ENCODE measurements at places on chromosomes 1 and 21.

GRCh38 chr1:21244154-21244553, 46.1 kb downstream of the ECE1 start:
- no peak for DNase-seq

GRCh38 chr1:101356604-101357443, 120.0 kb downstream of the S1PR1 start:
- DNase-seq = no peak

- no peak for DNase-seq
These were observed 81.8 kb downstream of the CDC7 start for GRCh38 chr1:91582431-91582921.

DNA sequence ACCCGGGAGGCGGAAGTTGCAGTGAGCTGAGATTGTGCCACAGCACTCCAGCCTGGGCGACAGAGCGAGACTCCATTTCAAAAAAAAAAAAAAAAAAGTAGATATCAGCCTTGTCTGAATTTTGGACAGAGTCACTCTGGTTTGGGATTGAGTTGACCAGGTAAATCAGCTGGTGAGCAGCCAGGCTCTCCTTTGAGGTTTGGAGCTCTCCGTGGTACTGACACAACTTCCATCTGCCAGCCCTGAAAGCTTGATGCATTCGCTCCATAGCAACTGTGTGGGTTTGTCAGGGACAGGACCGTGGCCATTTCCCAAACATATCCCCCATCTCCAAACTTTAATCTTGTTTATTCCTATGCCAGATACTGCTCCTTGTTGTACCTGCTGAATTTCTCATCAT, 155.2 kb downstream of the DMRTA2 start:
- no peak for DNase-seq

GRCh38 chr1:150813028-150813707, 5.1 kb upstream of the CTSK start:
- DNase-seq = no peak

- no peak for DNase-seq
These were observed 2.7 kb downstream of the RGL1 start for GRCh38 chr1:183807549-183808168.

DNA sequence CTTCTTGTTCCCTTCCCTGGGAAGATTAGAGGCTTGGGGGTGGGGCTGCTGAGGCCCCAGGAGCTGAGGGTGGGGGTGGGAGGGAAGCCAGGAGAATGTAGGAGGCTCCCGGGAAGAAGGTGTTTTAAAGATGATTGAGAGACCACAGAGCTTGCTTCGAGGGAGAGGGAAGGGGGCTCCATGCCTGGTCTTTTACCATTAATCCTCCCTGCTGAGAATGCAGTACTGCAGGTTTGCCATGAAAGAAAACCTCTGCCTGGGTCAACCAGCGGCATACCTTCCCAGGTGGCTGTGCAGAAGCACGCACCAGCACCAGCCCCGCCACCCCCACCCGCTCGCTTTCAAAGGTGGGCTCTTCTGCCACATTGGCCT, 15.4 kb downstream of the ABCA4 start:
- no peak for DNase-seq

GRCh38 chr1:45015683-45016082, 3.6 kb downstream of the UROD start:
- DNase-seq = no peak

- DNase-seq = no peak
These were observed 3.6 kb downstream of the MAN1C1 start for GRCh38 chr1:25620211-25620610.

DNA sequence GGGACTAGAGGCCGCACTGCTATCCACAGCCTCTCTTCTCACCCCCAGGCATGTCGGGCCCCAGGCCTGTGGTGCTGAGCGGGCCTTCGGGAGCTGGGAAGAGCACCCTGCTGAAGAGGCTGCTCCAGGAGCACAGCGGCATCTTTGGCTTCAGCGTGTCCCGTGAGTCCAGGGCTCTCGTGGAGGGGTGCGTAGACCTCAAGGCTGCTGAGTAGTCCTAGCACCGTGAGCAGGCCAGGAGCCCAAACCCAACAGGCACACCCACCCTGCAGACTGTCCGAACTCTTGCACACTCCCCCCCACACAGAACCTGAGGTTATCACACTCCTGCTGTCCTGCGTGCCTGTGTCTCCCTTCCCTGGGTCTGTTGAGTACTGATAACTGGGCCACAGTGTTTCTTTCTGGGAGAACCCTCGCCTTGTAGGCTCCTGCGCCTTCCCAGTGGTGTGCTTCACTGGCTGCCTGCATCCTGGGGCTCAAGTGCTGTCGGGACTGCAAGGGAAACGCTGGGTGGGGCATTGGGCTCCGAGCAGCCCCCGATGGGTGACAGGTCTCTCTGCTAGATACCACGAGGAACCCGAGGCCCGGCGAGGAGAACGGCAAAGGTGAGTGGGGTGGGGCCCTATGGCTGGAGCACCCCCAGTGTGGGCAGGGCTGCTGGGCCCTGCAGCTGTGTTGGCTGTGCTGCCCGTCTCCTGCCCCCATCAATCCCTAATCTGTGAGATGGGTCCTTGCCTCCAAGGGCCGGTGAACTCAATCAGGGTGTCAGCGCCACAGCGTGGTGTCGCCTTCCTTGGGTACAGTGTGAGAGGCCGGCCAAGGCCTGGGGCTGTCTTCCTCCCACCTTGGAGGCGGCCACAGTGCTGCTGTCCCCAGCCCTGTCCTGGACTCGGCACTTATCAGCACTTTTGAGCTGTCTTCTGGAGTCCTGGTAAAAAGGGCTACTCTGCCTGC, 4.0 kb upstream of the GJC2 start:
- no peak for DNase-seq

GRCh38 chr1:44694863-44695478, 20.5 kb downstream of the ARMH1 start:
- DNase-seq = no peak

GRCh38 chr1:11925938-11926292, 312 bp downstream of the KIAA2013 start:
- peak; percentile 51 for DNase-seq

DNA sequence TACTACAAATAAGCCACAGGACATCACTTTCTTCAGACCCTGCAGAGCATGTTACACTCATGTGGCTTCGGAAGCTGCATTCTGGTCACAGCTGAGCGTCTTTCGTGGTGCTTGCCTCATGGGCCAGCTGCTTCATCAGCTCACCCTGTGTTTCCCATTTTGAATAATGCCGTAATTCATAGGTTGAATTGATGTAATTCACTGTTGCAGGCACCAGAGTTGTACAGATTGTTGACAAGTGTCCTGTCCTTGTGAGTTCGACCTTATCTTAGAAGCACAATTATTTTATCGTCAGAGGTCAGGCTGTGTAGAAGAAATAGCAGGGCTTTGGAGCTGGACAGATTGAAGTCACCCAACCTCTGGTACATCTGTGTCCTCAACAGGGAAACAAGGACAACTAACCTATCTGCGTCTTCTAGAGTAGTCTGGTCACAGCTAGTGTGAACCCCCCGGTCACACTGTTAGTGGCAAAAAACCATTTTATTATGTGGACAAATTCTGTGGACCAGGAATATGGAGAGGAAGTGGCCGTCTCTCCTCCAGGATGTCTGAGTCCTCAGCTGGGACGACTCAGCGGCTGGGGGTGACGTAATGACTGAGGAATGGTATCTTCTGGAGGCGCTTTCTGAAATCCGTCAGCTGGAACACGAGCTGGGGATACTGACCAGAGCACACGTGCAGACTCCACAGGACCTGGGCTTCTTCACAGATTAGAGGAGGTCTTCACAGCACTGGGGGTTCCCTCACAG, 17.8 kb downstream of the PKNOX1 start:
- no peak for DNase-seq

DNA sequence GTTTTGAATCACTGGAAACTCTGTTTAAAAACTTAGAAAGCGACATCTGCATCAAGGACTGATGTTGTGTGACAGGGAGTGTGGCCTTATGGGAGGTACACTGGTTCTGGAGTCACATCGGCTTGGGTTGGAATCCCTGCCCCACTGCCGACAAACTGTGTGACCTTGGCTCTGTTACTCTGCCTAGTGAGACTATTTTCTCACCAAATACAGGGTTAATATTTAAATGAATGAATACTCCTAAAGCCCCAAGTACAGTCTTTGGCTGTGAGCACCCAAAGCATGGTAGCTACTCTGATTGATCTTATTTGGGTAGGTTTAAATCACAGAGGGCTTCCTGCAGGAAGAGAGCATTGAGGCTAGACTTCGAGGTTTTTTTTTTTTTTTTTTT, 102.0 kb downstream of the ACTL8 start:
- DNase-seq = no peak

- DNase-seq = no peak
These were observed 372 bp downstream of the SLC25A44 start for GRCh38 chr1:156194300-156194652.

DNA sequence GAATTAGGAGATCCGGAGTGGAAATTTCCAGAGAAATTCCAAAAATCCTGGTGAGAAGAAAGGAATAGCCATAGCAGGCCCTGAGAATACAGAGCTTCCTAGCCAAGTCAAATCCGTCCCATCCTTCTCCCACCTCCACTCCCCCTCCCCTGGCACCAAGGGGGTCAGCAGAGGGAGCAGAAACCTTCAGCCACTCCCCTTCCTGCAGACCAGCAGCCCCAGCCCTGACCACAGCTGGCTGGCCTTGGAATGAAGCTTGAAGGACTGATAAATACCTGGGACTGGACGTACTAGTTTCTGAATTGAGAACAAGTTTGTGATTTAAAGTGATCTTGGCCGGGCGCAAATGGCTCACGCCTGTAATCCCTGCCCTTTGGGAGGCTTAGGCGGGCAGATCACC, 13.8 kb upstream of the RIPPLY3 start:
- no peak for DNase-seq

- no peak for DNase-seq
These were observed 68.7 kb downstream of the DNTTIP2 start for GRCh38 chr1:93810316-93810715.

DNA sequence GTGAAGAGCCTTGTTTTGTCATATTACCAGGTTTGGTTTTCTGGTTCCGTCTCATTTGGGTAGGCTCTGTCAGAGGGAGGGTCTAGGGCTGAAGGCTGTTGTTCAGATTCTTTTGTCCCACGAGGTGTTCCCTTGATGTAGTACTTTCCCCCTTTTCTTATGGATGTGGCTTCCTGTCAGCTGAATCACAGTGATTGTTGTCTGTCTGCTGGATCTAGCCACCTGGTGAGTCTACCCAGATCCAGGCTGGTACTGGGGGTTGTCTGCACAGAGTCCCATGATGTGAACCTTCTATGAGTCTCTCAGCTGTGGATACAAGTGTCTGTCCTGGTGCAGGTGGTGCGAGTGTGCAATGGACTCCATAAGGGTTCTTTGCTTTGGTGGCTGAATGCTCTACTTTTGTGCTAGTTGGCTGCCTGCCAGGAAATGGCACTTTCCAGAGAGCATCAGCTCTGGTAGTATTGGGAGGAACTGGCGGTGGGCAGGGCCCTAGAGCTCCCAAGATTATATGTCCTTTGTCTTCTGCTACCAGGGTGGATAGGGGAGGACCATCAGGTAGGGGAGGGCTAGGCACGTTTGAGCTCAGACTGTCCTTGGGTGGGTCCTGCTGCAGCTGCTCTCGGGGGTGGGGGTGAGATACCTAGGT, 246.0 kb downstream of the RYR2 start:
- DNase-seq = no peak

DNA sequence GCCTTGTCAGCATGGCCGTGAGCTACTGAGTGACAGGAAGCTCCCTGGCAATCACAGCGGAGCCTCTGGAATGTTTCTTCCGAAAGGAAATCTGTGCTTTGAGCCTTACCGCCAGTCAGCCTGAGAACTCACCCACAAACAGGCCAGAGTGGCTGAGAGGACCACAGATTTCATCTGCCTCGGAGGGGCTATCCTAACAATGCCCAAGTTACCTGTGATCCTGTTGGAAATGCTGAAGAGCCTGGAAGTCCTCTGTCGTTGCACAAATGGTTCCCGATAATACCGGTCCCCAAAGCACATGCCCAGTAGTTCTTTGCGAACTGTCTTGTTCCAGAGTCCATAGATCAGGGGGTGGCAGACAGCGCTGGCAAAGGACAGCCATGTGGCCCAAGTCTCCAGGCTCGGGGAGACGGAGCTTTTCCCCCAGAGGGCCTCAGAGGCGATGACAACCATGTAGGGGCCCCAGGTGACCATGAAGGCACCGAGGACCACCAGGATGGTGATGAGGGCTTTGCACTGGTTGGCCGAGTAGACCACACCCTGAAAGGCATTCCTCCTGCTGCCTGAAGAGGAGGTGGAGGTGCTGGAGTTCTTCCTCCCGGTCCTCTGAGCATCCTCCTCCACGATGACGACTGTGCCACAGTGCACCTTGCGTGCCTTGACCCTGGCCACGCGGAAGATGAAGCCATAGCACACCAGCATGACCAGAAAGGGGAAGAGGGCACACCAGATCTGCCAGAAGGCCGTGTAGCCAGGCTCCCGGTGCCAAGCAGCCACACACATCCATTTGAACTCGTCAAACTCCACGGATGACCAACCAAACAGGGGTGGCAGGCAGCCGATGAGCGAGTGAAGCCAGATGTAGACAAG, 40.2 kb downstream of the GPR161 start:
- no peak for DNase-seq

DNA sequence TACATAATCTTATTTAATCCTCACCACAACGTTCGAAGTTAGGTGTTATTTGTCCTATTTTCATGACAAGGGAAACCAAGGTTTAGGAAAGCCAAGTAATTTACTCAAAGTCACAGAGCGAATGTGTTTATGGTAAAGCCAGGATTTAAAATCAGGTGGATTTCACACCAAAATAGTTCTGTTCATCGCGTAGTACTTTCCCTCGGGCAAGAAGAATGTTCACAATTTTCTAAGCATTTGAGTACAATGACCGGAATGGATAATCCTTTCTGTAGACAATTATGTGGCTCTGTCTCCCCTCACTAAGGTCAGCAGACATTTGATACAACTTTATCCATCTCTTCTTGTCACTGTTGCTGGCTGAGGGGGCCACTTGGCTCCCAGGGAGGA, 204.2 kb downstream of the ST6GALNAC3 start:
- DNase-seq = no peak

DNA sequence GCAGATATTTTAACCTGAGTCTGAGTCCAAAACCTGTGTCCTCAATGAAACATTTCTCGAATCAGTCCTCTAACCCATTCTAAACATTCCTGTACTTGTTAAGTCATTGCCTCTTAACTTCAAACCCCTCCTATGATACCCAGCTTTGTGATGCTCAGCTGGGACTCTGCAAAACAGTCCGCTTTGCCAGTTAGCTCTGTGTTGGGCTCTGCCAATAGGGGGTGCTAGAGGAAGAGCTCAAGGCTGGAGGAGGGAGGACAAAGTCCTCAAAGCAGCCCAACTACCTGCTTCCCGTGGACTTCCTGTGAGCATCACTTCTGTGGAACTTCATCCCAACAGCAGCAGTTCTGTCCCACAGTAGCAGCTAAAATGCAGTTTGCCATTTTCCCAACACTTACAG, 38.1 kb upstream of the SYT14 start:
- DNase-seq = no peak

- DNase-seq = peak; percentile 65
These were observed 36.6 kb upstream of the OPRD1 start for GRCh38 chr1:28775121-28775942.

DNA sequence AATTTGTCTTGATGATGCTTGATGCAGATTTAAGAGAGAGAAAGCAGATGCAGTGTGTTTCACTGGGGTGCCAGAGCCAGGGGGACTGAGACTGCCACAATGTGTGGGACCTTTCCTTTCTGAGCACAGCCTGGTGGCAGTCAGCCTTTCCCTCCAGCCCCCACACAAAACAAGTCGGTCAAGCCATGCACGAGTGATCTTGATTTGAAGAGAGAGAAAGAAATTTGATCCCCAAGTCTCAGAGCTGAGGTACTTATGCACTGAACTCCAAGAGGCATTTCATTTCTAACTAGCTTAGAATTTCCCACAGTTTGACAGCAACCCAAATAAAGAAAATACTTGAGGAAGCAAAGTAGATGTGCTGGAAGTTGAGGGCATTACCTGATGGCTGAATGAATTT, 193.8 kb downstream of the ST6GALNAC3 start:
- no peak for DNase-seq

GRCh38 chr1:33683913-33684312, 180.0 kb upstream of the HMGB4 start:
- DNase-seq = no peak

Measured in activated gamma-delta T cell (primary cell).